Stimulated activated CD4-positive, alpha-beta T cell treated with anti-CD3 and anti-CD28 coated beads, Interleukin-15, amount 100 ng/mL, for 48 hours (primary cell): ENCODE measurements at places on chromosomes 11 and 22.

DNA sequence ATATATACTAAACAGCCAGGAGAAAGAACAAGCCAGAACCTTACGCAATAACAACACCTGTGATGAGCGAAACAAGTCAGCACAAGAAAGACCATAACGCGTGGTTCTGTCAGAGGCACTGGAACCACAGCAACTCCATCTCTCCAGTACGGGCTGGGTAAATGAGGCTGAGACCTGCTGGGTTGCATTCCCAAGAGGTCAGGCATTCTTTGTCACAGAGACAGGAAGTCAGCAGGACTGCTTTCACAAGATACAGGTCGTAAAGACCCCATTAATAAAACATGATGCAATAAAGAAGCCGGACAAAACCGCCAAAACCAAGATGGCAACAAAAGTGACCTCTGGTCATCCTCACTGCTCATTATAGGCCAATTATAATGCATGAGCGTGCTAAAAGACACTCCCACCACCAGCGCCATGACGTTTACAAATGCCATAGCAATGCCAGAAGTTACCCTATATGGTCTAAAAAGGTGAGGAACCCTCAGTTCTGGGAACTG lies 21.7 kb downstream of the TPST2 start:
- DNase-seq: no peak

DNA sequence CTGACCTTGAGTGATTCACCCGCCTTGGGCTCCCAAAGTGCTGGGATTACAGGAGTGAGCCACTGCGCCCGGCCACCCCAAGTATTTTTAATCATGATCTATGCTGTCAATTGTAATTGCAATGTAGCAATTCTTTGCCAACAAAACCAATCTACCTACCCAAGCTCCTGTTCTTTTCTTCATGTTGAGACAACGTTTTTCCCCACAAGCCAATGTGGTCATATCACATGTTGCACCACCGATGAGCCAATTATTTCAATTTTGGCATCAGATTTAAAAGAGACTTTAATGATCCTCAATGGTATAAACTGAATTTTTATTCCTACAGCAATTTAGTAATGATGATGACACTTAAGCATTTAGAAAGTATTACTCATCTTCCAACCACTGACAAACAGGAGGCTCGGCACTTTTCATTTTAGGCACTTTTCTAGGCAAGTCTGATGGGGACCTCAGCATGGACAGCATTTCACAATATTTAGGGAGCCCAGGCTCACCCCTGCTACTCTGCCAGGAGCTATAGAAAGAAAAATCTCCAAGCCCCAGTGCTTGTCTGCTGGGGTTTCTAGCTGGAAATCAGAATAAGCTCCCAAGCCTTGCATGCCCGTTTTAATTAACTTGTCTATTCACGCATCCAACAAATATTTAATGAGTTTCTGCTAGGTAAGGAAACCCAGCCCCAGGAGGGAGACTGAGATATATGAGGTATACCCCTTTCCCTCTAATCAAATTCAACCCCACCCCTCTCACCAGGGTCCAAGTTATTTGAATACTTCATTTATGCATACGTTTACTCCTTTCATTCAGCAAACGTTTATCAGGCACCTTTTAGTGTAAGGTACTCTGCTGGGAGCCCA lies 291.4 kb downstream of the ST3GAL4 start:
- DNase-seq: no peak

DNA sequence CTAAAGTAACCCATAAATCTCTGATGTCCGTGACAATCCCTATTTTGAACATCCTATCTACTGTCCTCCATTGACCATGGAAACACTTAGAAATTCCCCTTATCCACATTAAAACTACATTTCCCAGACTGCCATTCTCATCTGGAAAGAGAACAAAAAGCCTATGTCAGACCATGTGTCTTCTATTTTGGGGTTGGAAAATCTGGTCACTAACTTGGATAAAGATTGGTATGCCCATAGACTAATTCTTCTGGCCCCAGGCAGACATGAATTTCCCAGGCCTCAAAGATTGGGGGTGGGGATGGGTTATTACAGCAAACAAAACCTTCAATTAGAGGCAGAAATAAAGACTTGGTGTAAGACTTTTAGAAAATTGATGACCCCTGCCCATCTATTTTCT lies 30.9 kb upstream of the CREB3L1 start:
- no peak for DNase-seq

- no peak for DNase-seq
Observed at GRCh38 chr11:126824035-126824607, 176.4 kb downstream of the KIRREL3 start.

DNA sequence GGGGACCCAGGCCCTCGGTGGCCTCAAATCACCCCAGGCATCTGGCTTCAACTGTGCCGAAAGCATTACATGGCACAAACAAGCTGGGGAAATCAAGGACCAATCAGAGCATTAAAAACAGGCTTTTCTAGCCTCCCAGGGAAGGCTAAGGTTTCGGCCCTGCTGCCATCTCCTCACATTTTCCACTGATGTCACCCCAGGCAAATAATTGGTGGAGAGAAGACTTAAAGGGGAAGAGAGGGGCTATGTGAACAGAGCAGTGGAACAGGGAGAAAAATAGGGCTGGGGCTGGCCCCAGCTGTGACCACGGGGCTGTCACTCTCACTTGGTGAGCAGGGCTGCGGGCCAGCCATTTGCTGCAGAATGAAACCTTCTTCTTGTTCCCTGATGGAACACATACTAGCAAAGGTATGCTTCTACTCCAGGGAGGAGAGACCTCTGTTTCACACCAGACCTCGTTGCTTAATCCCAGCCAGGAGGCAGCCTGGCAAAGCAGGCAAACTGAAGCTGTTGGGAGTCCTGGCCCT lies 581.3 kb downstream of the SOX6 start:
- DNase-seq: no peak
